ENCODE measurements at places on chromosomes 16 and 17.

DNA sequence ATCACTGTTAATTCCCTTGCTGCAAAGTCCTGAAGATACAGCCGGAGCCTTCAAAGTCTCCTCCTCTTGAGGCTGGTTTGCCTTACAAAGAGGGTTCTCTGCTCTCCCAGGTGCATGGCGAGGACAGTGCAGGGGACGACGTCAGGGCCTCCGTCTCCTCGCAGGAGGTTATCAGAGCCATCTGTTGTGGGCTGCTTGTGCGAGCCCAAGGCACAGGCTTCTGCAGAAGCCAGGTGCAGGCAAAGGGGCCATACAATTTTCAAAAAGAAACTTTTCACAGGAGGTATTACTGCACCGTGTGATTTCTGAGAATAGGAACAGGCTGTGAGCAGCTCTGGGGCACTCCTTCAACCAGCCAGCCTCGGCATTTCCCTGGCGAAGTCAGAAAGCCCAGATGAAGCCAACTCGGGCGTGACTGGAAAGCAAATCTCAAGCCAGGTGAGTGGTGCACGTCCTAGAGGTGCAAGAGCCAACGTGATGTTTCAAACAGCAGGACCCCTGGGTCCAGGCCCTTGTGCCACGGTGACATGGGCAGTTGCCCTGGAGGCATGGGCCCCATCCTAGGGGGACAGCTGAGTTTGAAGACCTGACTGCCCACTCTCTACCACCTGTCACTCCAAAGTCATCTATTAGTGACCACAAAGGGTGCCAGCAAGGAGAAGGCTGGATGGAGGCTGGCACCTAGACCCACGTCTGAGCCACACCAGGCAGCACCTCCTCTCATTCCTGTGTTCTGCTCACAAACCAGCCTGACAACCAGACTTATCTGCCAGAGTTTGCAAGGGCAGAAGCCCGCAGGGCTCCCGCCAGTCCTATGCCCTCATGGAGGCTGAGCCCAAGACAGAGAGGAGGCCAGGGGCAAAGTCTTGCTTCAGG lies 68.6 kb downstream of the SMPD3 start:
- DNase-seq = no peak

DNA sequence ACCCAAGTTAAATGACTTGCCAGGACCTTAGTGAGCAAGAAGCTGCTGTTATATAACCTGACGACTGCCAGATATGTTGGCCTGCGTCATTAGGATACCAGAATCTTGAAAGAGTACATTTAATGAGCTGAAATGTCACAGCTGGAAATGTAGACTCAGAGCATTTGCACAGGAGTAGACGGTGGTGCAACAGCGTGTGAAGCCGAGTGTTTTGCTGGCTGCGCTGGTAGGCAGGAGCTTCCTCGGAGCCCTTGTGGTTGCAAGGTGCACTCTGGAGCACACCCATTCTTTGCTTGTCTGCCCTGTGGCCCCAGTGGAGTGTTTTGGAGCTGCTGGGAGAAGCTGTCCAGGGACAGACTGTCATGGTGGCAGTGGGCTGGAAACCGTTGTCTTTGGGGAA lies 79.3 kb downstream of the BANP start:
- no peak for DNase-seq

DNA sequence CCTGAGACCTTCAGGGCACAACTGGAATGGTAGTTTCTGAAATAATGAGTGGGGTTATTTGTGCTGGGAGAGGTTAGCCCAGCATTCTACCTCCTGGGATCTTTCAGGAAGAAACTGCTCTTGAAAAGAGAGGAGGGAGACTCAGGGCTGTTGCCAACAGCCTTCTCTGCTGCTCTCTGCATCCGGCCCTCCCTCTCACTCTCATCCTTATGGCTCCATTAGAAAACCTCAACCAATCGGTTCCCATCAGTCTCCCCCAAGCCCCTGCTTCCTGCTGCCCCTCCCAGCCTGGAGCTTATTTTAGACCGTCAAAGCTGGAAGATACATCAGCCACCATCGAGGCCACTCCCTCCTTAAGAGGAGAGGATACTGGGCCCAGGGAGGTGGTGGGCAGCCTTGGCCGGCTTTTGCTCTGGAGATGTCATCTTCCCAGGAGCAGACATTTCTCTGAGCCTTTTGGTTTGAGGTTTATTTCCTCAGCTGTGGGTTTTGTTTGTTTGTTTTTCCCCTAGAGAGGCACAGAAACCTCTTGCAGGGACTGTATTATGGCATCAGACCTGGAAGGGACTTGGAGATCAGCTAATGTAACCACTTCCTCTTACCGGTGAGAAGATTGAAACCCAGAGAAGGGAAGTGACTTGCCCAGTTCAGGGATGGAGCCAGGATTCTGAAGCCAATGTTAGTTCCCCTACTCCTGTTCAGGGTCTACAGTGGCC lies 2.7 kb downstream of the MPRIP start:
- no peak for DNase-seq

DNA sequence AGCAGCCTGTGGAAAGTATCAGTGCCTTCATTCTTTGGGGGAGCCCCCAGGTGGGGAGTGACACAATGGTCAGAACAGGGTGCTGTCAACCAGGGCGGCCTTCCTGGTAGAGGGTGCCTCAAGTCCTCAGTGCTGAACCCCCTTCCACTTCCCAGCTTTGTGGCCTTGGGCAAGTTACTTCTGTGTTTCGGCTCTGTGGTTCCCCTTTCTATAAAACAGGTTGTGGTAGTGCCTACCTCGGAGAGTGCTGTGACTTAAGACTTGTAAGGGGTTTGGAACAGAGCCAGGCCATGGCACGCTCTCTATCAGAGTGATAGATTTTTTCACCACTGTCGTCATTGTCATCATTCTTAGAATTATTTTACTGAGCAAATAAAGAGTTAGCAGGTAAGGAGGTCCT lies 141.1 kb downstream of the CCDC182 start:
- DNase-seq = peak; percentile 42

DNA sequence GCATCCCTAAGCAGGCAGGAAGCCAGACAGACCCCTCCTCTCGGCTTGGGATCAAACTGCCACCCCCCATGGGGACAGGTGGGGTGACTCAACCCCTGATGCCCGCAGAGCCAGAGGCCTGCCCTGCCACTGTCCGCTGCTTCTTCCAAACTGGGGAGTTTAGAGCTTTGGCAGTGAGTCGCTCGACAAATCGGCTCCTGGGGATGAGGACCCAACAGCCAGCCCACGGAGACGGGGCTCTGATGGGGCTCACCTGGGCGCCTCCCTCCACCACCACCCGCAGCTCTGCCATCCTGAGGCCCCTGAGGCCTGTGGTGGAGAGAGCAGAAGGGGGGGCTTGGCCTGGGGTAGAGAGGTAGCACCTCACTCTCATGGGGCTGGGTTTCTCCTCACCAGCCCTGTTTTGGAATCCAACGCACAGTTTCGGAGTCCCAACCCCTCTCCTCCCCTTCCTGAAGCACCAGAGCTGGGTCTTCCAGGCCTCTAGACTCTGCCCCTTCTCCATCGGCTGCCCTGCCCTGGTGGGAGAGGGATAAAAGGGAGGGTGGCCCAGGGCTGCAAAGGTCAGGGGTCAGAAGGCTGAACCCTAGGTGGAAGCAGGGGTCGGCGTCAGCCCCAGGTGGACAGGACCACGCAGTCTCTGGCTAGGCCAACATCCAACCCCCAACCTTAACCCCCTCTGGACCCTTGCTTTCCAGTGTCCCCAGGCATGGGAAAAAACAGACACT lies 5.8 kb downstream of the PRSS22 start:
- DNase-seq = no peak

- DNase-seq = no peak
These were observed 2.9 kb upstream of the ITGA3 start for GRCh38 chr17:50052822-50053653.

GRCh38 chr17:76700617-76701470 lies 9.9 kb downstream of the MXRA7 start:
- DNase-seq = no peak

DNA sequence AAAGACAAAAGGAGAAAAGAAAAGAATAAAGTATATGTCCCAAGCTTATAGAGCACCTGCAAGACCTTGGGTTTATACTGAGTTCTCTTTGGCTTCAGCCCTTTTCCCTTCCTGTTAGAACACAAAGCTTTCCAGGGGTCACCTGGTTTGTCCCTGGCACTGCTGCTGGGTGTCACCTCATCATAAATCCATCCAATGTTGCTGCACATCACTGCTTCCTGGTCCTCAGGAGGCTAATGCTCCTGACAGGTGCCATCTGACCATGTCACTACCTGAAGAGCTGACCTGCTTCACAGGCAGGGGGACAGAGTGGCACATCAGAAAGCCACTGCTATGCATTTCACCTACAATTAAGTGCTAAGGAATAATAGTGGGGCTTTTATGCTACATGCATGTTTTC lies 164.6 kb upstream of the ELAC2 start:
- DNase-seq = no peak

DNA sequence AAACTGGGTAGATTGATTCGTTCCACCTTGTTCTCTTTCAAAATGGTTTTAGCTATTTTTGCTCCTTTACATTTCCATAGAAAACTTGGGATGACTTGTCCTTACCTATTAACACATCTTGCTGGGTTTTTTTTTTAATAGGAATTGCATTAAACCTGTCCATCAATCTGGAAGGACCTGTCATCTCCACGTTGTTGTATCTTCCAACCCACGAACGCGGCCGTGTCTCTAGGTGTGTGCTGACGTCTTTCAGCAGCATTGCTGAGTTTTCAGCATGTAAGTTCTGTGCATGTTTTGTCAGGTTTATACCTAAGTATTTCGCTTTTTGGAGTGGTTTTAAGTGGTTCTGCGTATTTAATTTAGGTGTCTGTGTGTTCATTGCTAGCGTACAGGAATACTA lies 60.4 kb upstream of the GNG13 start:
- DNase-seq = no peak

GRCh38 chr17:72110231-72110941 lies 10.4 kb upstream of the SOX9 start:
- DNase-seq = no peak

- no peak for DNase-seq
These were observed 4.4 kb upstream of the ASGR1 start for GRCh38 chr17:7183433-7184090.

- DNase-seq = peak; percentile 21
These were observed 21.4 kb downstream of the ZC3H18 start for GRCh38 chr16:88591577-88592021.

DNA sequence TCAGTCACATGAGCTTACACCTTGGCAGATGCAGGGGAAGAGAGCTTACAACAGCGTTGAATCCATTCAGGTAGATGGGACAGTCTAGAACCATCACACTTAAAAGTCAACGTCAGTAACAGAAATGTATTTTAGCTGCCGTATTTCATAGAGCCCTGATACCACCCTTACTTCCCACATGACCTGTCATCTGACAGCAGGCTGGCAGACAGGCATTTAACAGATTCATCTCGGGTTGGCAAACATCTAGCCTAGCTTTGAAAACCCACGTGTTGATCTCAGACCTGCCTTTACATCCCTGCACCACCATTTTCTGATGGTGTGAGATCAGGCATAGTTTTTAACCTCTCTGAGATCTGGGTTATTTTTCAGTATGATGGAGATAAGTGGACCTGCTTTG lies 177.9 kb upstream of the HSBP1 start:
- DNase-seq = no peak

DNA sequence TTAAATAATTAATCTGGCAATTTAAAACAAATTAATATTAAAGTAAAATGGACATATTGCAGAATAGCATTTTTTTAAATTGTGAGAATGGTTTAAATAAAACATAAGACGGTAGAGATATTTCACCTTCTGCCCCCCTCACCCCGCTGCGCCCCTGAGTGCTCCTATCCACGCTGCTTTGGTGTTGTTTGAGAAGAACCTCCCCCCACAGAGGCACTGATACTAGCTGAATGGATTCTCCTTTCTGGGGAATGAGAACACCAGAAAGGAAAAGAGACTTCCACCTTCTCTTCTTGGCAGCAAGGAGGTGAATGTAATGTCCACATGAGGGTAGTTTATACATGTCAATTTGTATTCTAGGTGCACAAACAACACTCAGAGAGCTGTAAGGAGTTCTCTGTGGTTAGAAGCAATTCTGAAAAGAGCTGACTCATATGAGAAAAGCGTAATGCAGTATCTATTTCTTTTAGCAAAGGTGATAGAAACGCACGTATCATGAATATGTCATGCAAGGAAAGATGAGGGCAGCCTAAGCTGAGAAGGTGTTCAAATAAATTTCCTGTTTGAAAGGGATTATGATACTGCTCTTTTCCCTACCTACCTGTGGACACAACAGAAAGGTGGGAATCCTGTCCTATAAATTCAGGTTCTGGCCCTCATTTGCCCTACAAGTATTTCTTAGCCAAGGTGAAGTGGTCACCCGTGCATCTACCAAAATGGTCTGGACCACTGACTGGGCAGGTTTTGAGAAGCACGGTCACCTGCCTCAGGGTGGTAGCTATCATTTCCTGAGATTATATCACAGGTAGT lies 126.9 kb downstream of the PARN start:
- no peak for DNase-seq

DNA sequence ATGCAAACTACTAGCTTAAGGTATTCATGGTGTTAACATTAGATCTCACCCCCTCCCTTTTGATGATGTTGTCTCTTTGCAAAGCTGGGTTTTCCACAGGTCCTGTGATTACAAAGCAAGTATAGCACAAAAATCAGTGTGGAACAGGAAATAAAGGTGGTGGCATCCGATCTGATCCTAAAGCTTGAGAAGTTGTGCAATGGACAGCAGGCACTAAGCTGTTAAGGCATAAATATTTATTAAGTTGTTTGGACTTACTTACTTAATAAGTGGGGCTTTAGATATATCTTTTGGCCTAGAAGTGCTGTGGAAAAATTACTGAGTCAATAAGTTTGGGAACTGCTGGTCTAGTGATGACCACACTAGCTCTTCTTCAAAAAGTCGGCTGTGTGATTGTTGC lies 5.0 kb downstream of the GLP2R start:
- DNase-seq = no peak

- DNase-seq = no peak
These were observed 36.8 kb upstream of the ZC3H18 start for GRCh38 chr16:88533381-88533917.

GRCh38 chr17:34182036-34182803 lies 72.9 kb upstream of the CCL2 start:
- no peak for DNase-seq

DNA sequence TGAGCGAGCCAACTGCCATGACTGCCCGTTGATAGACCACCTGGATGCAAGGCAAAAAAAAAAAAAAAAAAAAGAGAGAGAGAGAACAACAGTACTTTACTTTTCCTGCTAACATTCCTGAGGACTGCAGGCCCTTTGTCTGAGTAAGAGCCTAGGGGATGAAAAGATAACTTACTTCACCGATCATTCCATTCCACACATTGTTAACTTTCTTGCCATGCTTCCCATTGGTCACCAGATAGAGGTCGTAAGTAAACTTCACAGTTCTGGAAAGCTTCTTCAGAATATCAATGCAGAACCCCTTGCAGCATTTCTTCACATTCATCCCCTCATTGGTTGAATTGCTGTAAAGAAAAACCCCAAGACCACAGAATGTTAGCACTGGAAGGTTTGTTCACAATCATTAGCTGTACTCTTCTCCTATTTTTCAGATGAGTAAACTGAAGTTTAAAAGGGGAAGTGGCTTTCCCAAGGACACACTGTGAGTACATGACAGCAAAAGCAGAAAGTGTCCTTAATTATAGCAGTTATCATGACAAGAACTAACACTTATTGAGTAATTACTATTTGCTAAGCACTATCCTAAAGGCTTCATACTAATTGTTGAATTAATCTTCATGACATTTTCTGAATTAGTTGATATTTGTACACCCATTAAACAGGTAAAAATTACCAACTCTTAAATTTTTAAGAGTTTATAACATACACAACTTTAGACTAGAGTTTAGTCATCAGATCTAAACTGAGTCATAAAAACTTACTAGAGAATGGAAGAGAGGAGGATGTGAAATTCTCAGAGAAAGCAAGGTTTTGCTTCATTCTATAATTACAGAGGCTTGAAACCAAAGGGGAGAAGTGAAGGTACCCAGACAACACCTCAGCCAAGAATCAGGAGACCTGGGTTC lies 341.2 kb downstream of the GRIN2A start:
- DNase-seq = no peak
